ENCODE measurements at places on chromosomes 6 and 20. TPM values are rescaled to one million over a fixed set of nuclear protein-coding genes. Genes with fewer than 3 reads are reported as not detected.

DNA sequence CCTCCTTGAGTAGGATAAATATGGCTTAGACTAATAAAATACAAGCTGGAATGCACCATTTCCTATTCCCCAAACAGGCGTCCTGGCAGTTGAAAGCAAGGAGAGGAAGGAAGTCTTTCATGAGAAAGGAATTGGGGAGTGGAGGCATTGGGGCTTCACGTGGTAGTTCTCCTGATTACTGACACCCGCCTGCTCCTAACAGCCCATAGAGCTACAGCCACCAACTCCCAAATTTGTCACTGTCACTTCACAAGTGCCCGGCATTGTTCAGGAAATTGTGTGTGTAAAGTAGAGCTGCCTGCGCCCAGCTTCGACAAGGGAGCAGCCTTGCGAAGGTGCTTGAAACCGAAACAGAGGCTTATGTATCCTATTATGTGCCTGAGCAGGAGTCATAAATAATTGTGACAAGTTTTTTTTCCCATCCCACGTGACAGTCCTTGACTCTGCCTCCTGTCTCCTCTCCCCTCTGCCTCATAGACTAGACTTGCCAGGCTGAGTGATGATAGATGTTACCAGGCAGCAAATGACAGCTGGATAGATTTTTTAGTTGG, 301.7 kb upstream of the ZFP64 start:
- no peak for DNase-seq

- peak; percentile 15 for DNase-seq
These were observed 785 bp upstream of the ULBP3 start for GRCh38 chr6:150069706-150070105.

Gene ZBP1
- polyA plus RNA-seq: 0.21 TPM

- no peak for DNase-seq
These were observed 30.4 kb downstream of the SCAF8 start for GRCh38 chr6:154763650-154764049.

GRCh38 chr6:134253681-134254080, 64.2 kb downstream of the SGK1 start:
- DNase-seq: no peak

DNA sequence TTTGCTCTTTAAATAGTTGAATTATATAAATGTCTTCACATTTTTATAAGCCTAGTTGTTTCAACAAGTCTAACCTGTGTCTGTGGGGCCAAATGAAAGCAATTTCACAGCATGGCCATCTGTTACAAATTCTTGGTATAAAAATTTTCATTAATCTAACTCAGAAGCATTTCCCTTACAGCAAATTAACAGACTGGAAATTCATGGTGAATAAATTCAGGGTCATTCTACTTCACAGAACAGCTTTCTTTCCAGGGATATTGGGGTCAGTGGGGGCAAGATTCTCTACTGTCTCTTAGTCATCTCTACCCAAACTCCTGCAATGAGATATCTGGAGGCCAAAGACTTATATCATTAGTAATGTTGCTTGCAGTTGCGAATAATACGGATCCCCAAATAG, 352.1 kb downstream of the MMUT start:
- no peak for DNase-seq

Gene FAM83D
- 17.7 TPM for polyA plus RNA-seq

Gene GPX5
- polyA plus RNA-seq: 0.31 TPM

DNA sequence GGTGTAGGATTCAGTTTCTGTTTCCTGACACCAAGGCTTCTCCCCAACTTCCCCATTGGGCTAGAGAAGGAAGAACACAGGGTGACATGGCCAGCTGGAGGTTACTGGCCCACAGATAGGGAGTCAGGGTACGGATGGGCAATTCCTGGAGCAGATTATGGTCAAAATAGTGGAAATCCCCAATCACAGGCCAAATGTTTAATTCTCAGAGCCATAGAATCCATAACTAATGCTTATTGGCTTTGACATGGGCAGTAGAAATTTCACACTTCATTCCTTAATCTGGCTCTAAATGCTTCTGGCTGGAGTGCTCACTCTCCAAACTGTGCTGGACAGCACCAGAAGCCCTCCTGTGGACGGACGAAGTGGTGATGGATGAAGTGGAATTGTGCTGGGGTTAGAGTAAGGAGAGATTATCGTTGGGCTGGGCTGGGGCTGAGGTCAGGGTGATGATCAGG, 887 bp downstream of the SIGLEC1 start:
- no peak for DNase-seq

Gene THBD
- polyA plus RNA-seq: 41.2 TPM

DNA sequence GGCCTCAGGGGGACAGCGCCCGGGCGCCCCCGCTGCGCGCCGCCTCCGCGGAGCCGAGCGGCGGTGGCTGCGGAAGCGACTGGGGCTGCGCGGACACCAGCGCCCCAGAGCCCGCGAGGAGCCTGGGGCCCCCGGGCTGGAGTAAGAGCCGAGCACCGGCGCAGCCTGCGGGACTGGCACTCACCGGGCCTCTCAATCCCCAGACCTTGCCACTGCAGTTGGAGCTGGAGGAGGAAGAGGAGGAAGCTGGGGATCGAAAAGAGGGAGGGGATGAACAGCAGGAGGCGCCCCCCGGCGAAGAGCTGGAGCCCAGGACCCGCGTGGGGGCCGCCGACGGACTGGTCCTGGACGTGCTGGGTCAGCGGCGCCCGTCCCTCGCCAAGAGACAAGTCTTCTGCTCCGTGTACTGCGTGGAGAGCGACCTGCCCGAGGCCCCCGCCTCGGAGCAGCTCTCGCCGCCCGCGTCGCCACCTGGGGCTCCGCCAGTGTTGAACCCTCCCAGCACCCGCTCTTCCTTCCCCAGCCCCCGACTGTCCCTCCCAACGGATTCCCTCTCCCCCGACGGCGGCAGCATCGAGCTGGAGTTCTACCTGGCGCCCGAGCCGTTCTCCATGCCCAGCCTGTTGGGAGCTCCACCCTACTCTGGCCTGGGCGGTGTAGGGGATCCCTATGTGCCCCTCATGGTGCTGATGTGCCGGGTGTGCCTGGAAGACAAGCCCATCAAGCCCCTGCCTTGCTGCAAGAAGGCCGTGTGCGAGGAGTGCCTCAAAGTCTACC, 590 bp downstream of the RNF217 start:
- peak; percentile 61 for DNase-seq

DNA sequence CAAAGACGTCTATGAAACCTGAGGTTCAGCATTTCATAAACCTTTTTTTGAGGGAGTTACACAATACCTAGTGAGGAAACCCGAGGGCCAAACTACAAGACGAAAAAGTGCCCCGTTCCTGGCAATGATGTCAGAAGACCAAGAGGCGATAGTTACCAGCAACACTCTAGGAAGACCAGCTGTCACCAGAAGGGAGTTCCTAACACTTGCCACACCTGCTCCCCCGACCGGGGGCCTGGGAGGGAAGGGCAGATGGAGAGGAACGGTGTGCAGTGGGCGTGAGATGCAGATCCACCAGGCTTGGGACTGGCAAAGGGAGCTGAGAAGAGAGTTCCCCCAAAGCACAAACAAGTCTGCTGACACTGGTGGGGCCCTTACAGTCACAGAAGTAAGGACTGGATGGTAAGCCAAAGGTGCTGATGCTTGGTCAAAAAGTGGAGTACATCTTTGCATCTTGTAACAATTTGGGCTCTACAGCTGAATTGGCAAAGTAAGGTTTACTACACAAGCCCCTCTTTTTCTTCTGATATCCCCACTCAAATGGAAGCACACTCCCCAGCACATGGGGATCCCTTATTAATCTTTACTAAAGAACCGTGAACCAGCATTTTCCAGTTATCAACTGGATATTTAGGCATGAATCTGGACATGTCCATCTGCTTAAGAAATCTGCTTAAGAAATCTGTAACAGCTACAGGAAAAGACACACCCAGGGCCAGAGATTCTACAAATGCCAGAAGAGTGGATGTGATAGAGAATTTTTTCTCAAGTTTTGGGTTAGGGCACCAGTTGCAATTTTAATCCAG, 38.5 kb downstream of the PANK2 start:
- DNase-seq: no peak
